ENCODE measurements at places on chromosomes 13 and 19.

- DNase-seq: peak; percentile 85
Measured at GRCh38 chr19:35114353-35115176, 1.1 kb upstream of the FXYD3 start.

- DNase-seq: no peak
Measured at GRCh38 chr19:6970443-6970842, 50.8 kb downstream of the MBD3L2B start.

GRCh38 chr19:46374536-46375475 is 27.9 kb downstream of the PPP5C start:
- no peak for DNase-seq

GRCh38 chr13:113035213-113035800 is 66.3 kb downstream of the MCF2L start:
- no peak for DNase-seq

- DNase-seq: no peak
Measured at GRCh38 chr13:112034846-112035245, 32.1 kb upstream of the SOX1 start.

DNA sequence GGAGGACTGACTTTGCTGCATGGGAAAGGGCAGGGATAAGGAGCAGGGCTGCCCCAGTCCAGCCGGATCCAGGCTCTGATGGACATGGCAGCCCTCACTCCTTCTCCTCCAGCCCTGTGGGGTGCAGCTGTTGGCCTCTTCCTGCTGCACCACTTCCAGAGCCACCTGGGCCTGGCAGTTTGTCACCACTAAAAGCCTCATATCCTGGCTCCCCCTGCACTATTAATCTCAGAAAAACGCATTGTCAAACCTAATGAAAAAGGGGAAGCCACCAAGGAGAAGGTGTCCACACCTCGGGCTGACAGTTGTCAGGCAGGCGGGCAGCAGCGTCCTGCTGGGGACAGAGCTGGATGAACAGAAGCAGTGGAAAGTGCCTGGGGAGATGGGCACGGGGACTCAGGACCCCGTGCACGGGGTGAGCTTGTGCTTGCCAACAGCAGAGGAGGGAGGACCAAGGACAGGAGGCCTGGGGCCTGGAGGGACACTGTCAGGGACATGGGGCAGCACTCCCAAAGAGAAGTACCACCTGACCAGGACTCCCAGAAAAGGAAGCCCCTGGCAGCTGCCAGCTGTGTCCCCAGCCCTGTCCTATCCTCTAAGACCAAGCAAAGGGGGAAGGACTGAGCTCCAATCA is 151.1 kb upstream of the TSHZ3 start:
- DNase-seq: no peak

GRCh38 chr13:77911751-77912150 is 6.9 kb downstream of the EDNRB start:
- no peak for DNase-seq

DNA sequence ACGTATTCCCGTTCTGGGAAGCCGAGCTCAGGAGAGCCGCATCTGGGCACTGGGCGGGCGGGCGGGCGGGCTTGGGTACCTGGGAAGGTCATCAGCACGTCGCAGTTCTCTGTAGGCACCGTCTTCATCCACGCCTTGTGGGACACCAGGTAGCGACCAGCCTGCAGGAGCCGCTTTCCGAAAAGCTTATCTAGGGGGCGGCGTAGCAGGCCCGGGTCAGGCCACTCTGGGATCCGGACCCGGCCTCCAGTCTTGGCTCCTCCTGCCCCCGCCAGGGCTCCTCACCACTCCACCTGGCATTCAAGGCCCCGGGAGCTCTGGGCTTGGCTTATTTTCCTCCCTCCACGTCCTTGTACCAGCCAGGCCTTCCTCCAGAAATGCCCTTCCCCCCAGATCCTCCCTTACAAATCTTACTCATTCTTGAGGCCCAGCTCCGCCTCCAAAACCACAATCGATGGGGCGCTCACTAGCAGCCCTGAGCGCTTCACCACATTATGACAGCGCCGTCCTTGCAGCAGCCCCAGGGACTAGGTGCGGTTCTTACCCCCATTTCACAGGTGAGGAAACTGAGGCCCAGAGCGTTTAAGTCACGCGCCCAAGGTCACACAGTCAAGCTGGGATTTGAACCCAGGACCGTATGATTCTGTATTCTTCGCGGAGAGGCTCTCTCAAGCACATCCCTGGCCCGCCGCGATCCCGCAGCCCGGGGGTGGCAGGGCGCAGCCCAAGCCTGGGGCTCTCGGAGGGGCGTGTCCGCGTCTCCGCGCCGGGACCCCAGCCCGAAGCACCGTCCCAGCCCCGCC is 843 bp downstream of the ANO8 start:
- no peak for DNase-seq

GRCh38 chr13:23560571-23561089 is 9.6 kb upstream of the TNFRSF19 start:
- DNase-seq: no peak

- no peak for DNase-seq
Measured at GRCh38 chr13:80873589-80873988, 532.7 kb upstream of the SPRY2 start.

- no peak for DNase-seq
Measured at GRCh38 chr13:30857018-30857417, 49.1 kb upstream of the MEDAG start.

- DNase-seq: no peak
Measured at GRCh38 chr13:104586051-104586746, 1520.0 kb upstream of the SLC10A2 start.

GRCh38 chr19:3481241-3482090 is 1.1 kb upstream of the SMIM24 start:
- no peak for DNase-seq

DNA sequence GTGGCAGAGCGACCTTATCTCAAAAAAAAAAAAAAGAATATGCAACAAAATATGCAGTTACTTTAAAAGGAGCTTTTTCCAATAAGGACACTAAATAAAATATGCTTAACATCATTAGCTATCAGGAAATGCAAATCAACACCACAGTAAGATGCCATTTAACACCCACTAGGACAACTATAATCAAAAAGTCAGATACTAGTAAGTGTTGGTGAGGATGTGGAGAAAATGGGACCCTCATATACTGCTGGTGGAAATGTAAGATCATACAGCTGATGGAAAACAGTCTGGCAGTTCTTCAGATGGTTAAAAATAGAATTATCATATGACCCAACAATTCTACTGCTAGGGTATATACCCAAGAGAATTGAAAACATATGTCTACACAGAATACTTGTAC is 24.5 kb upstream of the AKT2 start:
- DNase-seq: no peak

DNA sequence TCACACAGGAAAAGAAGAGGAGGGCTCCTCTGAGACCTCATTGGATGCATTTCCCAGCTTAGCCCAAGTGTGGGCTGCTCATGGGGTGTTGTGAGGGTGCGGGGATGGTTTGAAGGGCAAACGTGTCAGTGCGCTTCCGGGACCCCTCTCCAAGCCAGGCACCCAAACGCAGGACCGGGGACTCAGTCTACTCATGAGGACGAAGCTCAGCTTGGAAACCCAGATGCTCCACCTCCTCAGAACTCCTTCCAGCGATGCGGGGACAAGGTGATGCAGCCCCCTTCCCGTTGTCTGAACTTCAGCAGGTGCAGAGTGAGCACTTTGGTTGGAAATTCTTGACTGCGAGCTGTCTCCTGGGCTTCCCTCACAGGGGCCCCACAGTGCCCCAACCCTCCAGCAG is 33.1 kb upstream of the MTIF3 start:
- DNase-seq: no peak

DNA sequence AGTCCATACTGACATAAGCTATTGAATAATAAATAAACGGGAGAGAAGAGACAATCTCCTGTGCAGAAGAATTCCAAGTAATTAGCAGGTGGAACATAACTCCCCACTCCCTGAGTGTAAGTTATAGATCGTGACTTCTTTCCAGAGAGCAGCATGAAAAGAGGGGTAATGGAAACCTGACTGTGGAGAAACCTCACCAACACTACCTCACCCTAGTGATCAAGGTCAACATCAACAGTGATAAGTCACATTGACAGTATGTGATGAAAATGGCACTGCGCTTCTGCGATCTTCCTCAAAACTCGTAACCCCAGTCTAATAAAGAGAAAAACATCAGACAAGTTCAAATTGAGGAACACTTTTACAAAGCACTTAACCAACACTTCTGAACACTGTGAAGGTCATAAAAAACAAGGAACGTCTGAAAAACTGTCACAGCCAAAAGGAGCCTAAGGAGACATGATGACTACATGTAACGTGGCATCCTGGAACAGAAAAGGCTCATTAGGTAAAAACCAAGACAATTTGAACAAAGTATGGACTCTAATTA is 19.8 kb downstream of the CAB39L start:
- no peak for DNase-seq

GRCh38 chr19:49019242-49019932 is 2.5 kb upstream of the LHB start:
- DNase-seq: peak; percentile 94

- no peak for DNase-seq
Measured at GRCh38 chr19:40611096-40611495, 9.9 kb downstream of the LTBP4 start.

DNA sequence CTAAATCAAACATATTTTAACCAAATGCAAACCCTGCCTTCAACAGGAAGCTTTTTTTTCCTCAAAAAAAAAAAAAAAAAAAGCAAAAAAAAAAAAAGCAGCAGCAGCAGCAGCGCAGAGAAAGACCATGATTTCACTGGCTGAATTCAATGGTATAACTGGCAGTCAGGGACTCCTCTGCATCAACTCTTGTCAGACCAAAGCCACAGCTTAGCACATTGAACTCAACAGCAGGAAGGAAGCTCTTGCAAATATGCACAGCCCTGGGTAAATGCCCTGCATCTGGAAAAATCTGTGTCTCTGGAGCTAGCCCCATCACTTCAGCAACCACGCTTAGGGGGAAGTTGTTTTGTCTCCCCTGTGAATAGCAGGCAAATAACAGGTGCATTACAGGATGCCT is 17.6 kb upstream of the DHRS12 start:
- no peak for DNase-seq

GRCh38 chr13:48505012-48505411 is 27.9 kb downstream of the RCBTB2 start:
- DNase-seq: no peak

GRCh38 chr13:103640606-103641005 is 574.4 kb upstream of the SLC10A2 start:
- DNase-seq: no peak

DNA sequence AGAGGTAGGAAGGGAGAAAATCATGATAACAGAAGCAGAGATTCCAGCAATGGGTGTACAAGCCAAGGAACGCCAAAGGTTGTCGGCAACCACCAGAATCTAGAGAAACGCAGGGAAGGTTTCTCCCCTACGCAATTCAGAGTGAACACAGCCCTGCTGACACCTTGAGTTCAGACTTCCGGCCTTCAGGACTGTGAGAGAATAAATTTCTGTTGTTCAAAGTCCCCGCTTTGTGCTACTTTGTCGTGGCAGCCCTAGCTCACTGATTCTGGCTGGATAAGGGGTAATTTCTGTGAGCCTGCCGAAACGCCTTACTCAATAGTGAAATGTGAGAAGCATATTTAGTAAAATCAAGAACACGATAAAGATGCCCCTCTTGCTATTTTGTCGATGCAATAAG is 5.3 kb upstream of the CLEC4G start:
- no peak for DNase-seq

- DNase-seq: peak; percentile 0
Measured at GRCh38 chr19:54462655-54463530, 685 bp downstream of the LENG9 start.

- DNase-seq: peak; percentile 93
Measured at GRCh38 chr19:18097217-18097992, at the start of gene MAST3. MAST3 (plus strand) TSS chr19:18097778; CDS start chr19:18097793, 15 bp downstream.

- DNase-seq: no peak
Measured at GRCh38 chr19:6551607-6552450, 21.0 kb downstream of the TNFSF9 start.

- no peak for DNase-seq
Measured at GRCh38 chr13:31731921-31732320, 7.4 kb upstream of the RXFP2 start.

GRCh38 chr19:19482809-19483596 is 32.3 kb downstream of the TSSK6 start:
- no peak for DNase-seq

GRCh38 chr13:81927347-81927746 is 1586.4 kb upstream of the SPRY2 start:
- no peak for DNase-seq

DNA sequence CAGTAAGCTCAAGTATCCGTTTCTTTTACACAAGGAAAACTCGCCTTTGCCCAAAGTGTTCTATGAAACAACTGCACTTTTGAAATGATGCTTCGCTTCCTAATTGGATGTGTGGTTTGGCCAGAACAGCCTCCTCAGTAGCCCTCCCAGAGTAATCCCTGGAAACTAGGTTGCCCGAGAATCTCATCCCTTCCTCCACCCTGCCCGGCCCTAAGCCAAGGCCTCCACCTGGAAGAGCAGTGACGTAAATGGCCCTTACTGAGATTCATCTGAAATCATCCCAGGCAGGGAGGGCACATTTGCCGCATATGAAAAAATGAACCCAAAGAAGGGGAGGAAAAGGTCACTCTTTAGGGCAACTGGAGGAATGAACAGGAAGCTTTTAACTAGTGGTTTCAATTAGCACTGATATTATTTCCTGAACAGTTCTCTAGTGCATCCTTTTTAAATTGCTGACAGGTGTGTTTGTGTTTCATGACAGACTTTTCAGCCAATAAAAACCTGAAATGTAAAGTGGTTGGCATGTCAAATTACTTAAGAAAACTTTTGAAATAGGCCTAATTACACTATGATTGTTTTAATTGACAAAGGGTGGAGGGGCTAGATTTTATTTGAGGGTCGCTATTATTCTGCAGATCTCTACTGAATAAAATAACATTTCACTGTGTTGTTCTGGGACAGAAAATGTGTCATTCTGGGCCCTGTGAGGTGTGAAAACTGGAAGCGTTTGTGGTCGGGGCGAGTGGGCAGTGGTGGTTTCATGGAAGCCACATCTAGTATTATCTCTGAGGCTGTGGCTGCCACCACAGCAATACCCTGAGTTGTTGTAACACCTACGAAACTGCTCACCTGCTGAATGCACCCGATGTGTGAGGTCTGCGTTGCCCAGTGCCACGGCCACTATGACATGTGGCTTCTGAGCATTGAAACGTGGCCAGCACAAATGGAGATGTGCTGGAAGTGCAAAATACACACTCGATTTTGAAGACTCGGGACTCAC is 112.1 kb downstream of the ZIC5 start:
- DNase-seq: no peak

DNA sequence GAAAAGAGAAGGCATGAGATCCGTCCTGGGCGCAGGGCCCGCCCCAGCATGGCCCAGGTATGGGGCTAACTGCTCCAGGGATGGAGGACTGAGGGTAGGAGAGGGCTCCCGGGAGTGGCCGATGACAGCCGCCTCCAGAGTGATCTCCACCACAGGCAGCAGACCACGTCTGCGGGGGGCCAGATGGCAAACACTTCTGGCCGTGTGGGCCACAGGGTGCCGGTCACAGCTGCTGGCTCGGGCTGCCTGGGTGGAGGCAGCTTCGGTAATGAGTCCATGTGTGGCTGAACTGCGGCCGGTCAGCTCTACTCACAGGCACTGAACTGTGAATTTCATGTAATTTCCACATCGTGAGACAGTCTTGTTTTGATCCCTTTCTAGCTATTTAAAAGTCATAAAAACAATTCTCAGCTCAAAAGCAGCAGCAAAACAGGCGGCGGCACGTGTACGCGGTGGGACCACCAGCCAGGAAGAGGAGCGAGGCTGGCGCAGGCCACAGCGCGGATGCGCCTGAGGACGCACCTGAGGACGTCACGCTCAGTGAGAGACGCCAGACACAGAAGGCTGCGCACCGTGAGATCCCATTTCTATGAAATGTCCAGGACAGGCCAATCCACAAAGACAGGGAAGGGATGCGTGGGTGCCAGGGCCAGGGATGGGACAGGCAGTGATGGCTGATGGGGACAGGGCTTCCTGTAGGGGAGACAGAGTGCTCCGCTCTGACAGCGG is 4.0 kb downstream of the LSM7 start:
- no peak for DNase-seq

Measured in HuH-7 (cell line).